ENCODE measurements at places on chromosomes 6 and 20. TPM values are rescaled to one million over a fixed set of nuclear protein-coding genes. Genes with fewer than 3 reads are reported as not detected.
A peak's percentile ranks its signal among the peaks of the same experiment; 100 is the strongest.

The BCLAF1 gene
- total RNA-seq = 97.0 TPM

DNA sequence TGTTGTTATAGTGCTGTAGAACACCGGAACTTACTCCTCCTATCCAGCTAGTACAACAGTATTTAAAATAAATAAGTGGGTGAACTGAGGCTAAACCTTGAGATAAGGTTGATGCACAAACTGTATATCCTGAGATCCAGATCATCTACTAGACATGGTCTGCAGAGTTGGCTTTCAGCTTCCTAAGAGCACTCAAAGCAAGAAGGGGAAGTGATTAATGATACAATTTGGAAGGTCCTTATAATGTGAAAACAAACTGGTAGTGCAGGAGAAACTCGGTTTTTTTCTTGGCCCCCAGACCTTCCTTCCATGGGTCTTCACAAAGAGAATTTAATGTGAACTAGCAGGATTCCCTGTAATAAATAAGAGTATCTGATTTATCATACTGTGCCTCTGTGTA lies 27.4 kb upstream of the RREB1 start:
- DNase-seq = no peak

The SLC17A4 gene
- total RNA-seq = not detected

DNA sequence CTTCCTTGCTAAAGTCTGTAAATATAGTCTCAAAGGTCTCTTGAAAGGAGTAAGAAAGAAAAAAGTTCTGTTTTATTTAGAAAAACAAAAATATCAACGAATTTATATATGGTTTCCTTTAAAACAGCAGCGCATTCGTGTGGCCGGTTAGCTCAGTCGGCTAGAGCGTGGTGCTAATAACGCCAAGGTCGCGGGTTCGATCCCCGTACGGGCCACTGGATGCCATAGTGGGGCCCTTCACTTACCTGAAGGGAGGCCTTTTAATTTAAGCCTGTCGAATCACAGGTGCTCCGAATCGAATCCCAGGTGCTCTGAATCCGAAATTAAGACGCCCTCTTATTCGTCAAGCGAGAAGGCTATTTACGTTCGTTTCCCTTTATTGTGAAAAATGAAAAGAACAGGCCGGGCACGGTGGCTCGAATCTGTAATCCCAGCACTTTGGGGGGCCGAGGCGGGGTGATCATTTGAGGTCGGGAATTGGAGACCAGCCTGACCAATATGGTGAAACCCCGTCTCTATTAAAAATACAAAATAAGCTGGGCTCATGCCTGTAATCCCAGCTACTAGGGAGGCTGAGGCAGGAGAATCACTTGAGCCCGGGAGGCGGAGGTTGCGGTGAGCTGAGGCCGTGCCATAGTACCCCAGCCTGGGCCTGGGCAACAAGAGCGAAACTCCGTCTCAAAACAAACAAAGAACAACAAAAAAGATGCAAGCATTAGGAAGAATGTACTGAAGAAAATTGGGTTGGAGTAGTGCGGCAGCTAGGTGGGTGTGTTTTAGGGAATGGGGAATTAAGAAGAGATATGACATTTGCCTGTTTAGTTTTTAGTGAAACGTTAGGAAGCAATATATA lies 195.8 kb upstream of the ZNF184 start:
- no peaks in the 10 kb centered on the region for H3K27me3 ChIP-seq
- DNase-seq = no peak
- H3K4me1 ChIP-seq = peaks cover 13% of the 10 kb centered on the region
- H3K4me3 ChIP-seq = peak overlapping the region; percentile 12
- H3K27ac ChIP-seq = no peak overlapping the region

The GSTA1 gene
- total RNA-seq = 1.7 TPM

- no peak overlapping the region for H3K27ac ChIP-seq
- peaks cover 25% of the 10 kb centered on the region for H3K4me1 ChIP-seq
These were observed 2.4 kb upstream of the SYCP2L start for GRCh38 chr6:10884245-10884972.

GRCh38 chr6:25219216-25219916 lies 59.8 kb upstream of the CARMIL1 start:
- no peak overlapping the region for H3K27ac ChIP-seq
- peaks cover 17% of the 10 kb centered on the region for H3K4me1 ChIP-seq
- H3K4me3 ChIP-seq = no peak overlapping the region
- no peak for DNase-seq
- H3K27me3 ChIP-seq = no peaks in the 10 kb centered on the region
- no peaks in the 10 kb centered on the region for H3K36me3 ChIP-seq

Measured in vagina (tissue), 2 donors.